ENCODE measurements at places on chromosomes 1 and 21.

- no peak for DNase-seq
Observed at GRCh38 chr1:15598436-15598835, 13.6 kb upstream of the AGMAT start.

- DNase-seq: no peak
Observed at GRCh38 chr1:10795276-10796021, 997 bp downstream of the CASZ1 start.

DNA sequence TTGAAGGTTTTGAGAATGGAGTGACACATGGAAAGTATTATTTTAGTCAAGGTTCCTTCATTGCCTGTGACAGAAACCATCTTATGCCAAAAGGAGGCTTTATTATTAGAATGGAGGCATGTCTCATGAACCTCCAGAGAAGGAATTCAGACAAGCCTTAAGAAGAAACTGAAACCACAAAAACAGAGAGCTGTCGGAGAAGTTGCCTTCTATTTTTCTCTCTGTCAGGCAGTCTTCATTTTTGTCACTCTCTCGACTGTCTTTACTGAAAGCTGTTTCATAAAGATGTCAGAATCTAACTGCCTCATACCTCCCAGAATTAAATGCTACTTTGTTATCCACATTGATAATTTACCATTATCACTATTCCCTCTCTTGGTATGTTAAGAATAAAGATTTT, 434.7 kb upstream of the ADGRL4 start:
- DNase-seq: no peak

- no peak for DNase-seq
Observed at GRCh38 chr1:16117369-16117768, 38.5 kb downstream of the EPHA2 start.

DNA sequence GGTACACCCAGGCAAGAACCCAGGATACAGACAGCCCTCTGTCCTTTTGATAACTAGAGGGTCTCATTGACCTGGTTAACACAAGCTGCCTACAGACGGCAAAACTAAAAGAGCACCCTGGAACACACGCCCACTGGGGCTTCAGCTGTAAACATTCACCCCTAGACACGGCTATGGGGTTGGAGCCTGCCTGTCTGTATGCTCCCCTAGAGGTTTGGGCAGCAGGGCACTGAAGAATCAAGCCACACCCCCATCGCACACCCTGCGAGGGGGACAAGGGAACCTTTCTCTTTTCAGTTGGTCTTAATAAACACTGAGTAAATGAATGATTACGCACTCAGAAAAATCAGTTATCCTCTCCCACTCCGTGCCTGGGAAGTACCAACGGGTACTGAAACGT, 35.5 kb downstream of the LRRC3 start:
- no peak for DNase-seq

DNA sequence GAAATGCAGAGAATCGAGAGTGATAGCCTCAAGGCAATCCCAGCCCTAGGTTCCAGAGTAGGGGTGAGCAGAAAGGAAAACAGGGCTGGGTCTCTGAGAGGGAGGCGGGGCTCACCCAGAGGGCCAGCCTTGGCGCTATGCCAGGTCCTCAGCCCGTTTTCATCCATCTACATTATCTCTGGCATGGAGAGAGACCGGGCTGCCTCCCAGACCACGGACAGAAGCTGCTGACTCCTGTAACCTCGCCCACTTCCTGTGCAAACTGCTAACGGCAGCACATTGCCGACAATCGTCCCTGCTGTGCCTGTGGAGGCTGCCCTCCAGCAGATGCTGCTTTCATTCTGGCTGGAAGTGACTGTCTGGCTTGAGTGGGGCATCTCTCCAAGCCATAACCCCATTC, 569.1 kb downstream of the NPHP4 start:
- peak; percentile 87 for DNase-seq

GRCh38 chr1:161506336-161507223, 1.3 kb downstream of the FCGR2A start:
- DNase-seq: no peak

GRCh38 chr1:243712242-243712641, 137.8 kb downstream of the AKT3 start:
- DNase-seq: no peak

- DNase-seq: no peak
Observed at GRCh38 chr1:58773406-58773840, 10.4 kb downstream of the JUN start.

- DNase-seq: no peak
Observed at GRCh38 chr1:157135646-157136045, 2.5 kb downstream of the ETV3 start.

- DNase-seq: no peak
Observed at GRCh38 chr1:107867897-107868296, 97.1 kb downstream of the VAV3 start.

GRCh38 chr1:218349348-218350034, 4.4 kb downstream of the TGFB2 start:
- DNase-seq: no peak

DNA sequence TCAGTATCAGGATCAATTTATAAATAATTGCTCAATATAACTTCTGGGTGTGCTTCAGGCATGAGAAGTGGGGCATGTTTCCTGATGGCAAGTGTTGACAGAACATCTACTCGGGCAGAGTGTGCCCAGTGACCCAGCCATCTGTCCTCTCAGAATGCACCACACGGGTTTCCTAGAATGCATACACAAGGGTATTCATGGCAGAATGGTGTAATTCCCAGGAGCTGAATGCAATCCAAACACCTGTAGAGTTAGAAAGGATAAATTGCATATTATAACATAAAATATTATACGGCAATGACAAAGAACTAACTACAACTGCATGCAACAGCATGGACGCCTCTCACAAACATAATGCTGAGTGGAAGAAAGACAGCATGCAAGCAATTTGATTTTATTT, 391.9 kb downstream of the SIPA1L2 start:
- no peak for DNase-seq

GRCh38 chr1:203476216-203476814, 709 bp downstream of the PRELP start:
- DNase-seq: no peak

- no peak for DNase-seq
Observed at GRCh38 chr1:25800703-25801377, 847 bp downstream of the SELENON start.

GRCh38 chr1:22976461-22977243, 4.0 kb upstream of the LACTBL1 start:
- peak; percentile 12 for DNase-seq

- no peak for DNase-seq
Observed at GRCh38 chr1:19078536-19078935, 122.1 kb upstream of the IFFO2 start.

DNA sequence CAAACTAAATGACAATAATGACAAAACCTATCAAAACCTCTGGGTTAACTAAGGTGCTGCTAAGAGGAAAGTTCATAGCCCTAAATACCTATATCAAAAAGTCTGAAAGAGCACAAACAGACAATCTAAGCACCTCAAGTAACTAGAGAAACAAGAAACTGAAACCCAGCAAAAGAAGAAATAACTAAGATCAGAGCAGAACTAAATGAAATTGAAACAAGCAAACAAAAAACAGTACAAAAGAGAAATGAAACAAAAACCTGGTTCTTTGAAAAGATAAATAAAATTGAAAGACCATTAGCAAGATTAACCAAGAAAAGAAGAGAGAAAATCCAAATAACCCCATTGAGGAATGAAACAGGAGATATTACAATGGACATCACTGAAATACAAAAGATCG, 44.8 kb upstream of the KIAA0040 start:
- no peak for DNase-seq

DNA sequence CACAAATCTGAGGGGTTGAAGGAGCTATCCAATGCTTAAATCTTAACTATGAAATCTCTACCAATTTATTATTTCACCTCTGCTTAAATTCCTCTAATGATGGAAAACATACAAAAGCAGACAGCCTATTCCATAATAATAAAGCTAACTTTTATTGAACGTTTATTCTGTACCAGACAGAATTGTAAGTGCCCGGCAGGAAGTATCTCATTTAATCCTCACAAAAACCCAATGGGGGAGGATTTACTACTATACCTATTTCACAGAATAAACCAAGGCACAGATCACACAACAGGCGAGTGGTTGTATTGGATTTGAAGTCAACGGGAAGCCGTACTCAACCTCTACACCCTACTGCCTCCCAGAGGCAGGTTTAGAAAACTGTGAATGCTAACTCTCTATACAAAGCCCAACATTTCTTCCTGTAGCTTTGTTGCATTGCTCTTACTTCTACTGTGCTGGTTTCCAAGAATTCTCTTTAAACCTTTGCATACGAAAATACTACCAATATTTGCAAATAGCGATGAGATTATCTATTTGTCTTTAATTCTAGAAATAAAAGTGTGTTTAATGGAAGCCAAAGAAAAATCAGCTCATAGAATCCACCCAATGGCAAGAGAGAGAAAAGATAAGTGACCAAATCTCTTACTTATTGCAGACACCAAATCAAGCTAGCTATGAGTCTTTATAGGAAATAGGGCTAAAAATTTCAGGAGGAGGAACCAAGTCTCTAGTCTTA, 33.5 kb upstream of the C1orf53 start:
- DNase-seq: no peak

GRCh38 chr21:38399103-38399502, 99.2 kb downstream of the ERG start:
- no peak for DNase-seq

GRCh38 chr1:19445417-19446342, 39.7 kb downstream of the CAPZB start:
- no peak for DNase-seq

DNA sequence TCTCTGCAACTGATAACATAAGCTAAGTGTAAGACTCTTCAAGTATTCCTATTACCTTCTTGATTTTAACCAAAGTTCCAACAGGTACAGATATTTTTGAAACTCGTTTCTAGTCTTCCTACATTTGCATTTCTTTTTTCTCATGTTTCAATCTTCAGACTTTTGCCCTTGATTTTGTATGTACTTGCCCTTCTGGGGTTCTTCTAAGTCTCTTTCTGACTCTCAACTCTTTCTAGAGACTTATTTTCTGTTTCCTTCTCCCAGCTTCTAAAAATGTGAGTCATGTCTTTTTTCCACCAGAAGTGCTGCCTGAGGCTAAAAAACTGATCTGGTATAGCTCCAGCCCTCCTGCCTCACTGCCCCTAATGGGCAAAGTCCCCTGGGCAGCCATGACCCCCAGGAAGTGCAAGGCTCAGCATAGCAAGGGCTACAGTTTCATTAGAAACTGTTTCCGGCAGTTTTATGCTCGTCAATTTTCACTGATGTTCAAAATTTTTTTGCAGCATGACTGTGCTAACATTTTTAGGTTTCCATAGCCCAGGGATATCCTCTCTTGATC, 265.9 kb downstream of the SEC16B start:
- DNase-seq: no peak

DNA sequence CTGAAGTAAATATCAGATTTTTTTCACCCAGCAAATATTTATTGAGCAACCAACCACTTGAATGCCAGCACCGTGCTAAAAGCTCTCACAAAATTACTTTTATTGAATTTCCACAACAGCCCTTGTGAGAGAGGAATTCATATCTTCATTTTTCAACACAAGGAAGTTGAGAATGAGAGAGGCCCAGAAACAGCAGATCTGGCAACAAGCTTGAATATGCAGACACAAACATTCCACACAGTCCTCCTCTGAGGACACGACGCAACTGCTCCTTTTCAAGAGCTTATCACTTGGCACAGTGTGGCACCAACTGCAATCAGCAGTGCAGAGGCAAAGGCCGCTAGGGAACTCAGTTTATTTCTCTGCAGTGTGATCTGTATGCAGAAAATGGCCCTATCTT, 32.2 kb upstream of the IFNAR2 start:
- no peak for DNase-seq

DNA sequence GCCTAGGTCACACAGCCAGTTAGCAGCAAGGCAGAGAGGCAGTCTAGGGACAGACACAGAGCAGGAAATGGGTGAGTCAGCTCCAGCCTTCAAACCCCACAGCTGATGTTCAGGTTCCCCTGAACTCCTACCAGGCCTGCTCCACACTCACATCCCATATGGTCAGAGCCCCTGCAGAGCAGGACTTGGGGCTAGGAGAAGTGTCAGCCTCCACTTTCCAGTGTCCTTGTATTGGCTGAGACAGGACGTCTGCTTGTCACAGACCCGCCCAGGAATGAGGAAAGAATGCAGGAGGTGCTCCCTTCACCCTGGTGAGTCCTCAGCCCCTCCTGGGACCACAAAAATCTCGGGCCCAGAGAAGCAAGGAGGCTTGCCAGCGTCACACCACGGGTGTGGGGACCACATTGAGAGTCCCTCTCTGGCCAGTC, 92.5 kb downstream of the LACTBL1 start:
- no peak for DNase-seq

GRCh38 chr1:233113009-233113879, 162.8 kb downstream of the NTPCR start:
- no peak for DNase-seq

DNA sequence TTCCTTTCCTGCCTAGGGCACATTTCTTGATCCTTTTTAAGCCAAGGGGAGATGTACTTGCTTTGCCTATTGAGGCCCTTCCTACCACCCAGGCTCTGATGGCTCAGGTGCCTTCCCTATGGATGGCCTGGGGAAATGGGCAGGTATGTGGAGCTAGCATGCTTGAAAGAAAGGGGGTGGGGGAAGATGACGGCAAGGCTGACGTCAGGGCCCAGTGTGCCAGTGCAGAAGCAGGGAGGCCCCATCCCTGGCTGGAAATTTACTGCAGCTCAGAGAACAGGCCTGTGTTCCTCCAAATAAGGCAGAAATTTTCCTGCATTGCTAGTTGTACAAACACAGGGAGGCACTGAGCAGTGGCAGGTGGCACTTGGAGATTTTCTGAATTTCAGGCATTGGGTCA, 453.2 kb upstream of the VAMP3 start:
- no peak for DNase-seq

DNA sequence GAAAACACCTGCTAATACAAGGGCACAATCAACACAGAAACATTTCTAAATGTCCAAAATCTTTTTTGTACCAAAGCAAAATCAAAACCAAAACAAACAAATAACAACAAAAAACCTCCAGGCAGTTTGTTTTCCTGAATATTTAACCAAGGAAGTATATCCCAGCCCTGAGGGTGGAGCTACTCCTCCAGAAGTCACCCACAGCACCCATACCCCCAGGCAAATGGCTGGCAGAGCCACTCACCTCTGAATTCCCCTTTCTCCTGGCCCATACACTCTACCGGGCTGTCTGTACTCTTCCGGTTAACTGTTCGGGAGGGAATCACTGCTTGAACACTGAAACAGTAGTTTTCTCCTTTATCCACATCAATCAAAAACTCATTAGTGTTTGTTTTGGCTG, 9.5 kb downstream of the F3 start:
- DNase-seq: no peak

GRCh38 chr21:21788591-21788990, 790.4 kb downstream of the NCAM2 start:
- no peak for DNase-seq

GRCh38 chr1:230326971-230327891, 98.9 kb downstream of the PGBD5 start:
- no peak for DNase-seq

GRCh38 chr21:37432710-37433455, 66.3 kb downstream of the DYRK1A start:
- no peak for DNase-seq
